ENCODE measurements at places on chromosomes 12 and 14. TPM values are rescaled to one million over a fixed set of nuclear protein-coding genes. Genes with fewer than 3 reads are reported as not detected.
A peak's percentile ranks its signal among the peaks of the same experiment; 100 is the strongest.

PPP1R1A gene
- not detected for total RNA-seq

KRT85 gene
- not detected for total RNA-seq

- H3K4me1 ChIP-seq: no peaks in the 10 kb centered on the region
- DNase-seq: no peak
- no peak overlapping the region for H3K27ac ChIP-seq
- H3K4me3 ChIP-seq: no peak overlapping the region
- no peaks in the 10 kb centered on the region for H3K36me3 ChIP-seq
- peaks cover 55% of the 10 kb centered on the region for H3K27me3 ChIP-seq
Observed at GRCh38 chr12:232731-233614, 19.0 kb upstream of the SLC6A12 start.

DNA sequence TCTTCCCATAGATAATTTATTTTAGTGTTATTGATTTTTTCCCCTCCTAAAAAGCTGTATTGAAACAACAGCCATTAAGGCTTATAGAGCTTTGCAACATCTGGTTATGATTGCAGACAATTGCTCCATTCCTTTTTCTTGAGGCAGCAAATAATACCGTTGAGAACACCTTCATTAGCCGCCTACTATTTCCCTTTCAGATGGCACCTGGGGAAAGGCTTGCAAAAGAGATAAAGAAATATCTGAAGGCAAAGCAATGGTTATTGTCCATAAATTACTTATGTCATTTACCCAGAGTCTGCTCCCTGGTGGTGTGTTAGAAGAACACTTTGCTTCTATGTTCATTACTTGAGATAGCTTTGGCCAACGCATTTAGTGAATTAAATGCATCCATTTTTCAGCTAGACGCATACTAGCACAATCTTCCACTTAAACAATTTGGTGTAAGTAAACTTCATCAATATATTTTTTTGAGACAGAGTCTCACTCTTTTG lies 377.8 kb downstream of the KCNH5 start:
- no peak overlapping the region for H3K4me3 ChIP-seq
- peaks cover 2% of the 10 kb centered on the region for H3K4me1 ChIP-seq
- H3K27me3 ChIP-seq: no peaks in the 10 kb centered on the region

DNA sequence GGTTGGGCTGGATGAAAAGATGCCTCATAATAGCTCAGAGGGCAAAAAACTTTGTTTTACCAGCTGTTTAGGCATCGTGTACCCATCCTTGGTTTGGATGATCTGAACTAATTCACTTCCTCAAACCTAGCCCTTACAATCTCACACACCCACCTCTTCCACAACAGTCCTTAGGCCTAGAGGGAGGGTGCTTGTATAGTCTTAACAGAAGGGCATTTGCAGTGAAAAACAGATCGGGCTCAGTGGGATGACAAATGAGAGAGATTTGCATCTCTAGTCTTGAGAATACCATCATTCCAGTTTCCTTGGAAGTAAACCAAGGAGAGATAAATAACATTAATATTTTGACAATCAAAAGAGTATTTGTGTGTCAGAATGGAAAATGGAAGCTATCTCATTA lies 11.0 kb downstream of the SLCO1A2 start:
- H3K27me3 ChIP-seq: no peaks in the 10 kb centered on the region
- H3K4me1 ChIP-seq: no peaks in the 10 kb centered on the region
- H3K36me3 ChIP-seq: no peaks in the 10 kb centered on the region
- H3K27ac ChIP-seq: no peak overlapping the region
- no peak for DNase-seq

GRCh38 chr12:57452181-57452936 lies 2.7 kb upstream of the INHBE start:
- peak; percentile 97 for DNase-seq
- peaks cover 33% of the 10 kb centered on the region for H3K4me1 ChIP-seq
- no peak overlapping the region for H3K4me3 ChIP-seq
- no peaks in the 10 kb centered on the region for H3K36me3 ChIP-seq

DNA sequence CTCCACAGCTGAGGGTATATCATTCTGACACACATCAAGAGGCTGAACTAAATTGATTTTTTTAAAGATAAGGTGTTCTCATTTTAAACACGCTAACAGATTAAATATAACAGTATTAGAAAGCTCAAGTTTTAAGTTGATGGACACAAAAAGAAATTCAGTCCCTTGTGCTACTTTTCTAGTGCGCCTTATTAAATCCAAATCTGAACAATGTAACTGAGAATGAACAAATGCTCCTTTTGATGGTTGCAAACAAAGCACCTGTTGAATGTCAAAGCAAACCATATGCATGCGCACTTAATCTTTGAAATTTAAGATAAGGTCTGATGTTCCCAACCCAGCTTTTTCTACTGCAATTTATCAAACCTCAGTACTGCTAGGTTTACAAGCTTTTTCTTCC lies 401.9 kb downstream of the PAWR start:
- H3K27me3 ChIP-seq: no peaks in the 10 kb centered on the region
- no peak overlapping the region for H3K27ac ChIP-seq
- H3K36me3 ChIP-seq: no peaks in the 10 kb centered on the region
- no peak overlapping the region for H3K4me3 ChIP-seq

DNA sequence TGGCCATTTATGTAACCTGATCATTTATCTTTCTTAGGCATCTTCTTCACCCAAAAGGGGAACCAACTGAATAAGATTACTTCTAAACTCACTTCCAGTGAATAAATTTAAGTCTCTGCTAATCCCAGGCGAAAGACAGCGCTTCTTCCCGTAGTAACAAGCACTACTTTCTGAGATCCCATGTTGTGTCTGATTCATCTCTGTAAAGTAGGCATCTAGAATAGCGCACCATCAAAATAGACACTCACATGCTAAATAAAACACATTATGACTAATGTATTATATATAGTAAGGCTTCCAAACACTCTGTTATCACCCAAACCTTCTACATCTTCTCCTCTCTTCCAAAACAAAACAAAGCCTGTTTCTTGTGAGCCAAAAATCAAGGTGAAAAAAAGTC lies 15.1 kb downstream of the GTF2A1 start:
- peaks cover 2% of the 10 kb centered on the region for H3K4me1 ChIP-seq
- no peaks in the 10 kb centered on the region for H3K27me3 ChIP-seq
- no peak overlapping the region for H3K4me3 ChIP-seq
- H3K27ac ChIP-seq: no peak overlapping the region

DNA sequence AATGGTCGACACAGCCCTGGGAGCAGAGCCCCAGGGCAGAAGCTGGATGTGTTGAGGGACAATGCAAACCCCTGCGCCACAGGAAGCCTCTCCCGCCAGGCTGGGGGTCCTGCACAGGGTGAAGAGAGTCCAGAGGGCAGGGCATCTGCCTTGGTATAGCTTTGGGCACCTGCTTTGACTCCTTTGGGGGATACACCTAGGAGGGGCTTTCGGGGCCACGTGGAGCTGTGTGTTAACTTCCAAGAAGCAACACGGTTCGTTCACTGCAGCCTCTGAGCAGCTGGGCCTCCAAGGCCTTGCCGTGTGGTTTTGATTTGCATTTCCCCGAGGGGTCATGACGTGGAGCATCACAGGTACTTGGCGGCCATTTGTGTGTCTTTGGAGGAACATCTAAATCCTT lies 5.8 kb upstream of the PUS1 start:
- no peaks in the 10 kb centered on the region for H3K4me1 ChIP-seq
- DNase-seq: no peak
- H3K36me3 ChIP-seq: peaks cover 37% of the 10 kb centered on the region
- no peak overlapping the region for H3K27ac ChIP-seq
- no peaks in the 10 kb centered on the region for H3K27me3 ChIP-seq

DNA sequence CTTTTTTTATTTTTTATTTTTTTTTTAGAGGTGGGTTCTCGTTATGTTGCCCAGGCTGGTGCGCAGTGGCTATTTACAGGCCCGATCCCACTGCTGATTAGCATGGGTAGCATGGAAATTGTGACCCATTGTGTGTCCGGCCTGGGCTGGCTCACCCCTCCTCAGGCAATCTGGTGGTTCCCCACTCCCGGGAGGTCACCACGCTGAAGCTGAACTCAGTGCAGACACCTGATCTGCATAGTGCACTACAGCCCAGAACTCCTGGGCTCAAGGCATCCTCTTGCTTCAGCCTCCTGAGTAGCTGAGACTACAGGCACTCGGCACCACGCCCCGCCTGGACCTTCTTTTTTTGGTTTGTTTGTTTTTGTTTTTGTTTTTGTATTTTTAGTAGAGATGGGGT lies 5.5 kb upstream of the CD4 start:
- H3K4me1 ChIP-seq: peaks cover under 1% of the 10 kb centered on the region
- H3K36me3 ChIP-seq: no peaks in the 10 kb centered on the region
- no peak overlapping the region for H3K27ac ChIP-seq
- H3K27me3 ChIP-seq: no peaks in the 10 kb centered on the region
- no peak overlapping the region for H3K4me3 ChIP-seq

DNA sequence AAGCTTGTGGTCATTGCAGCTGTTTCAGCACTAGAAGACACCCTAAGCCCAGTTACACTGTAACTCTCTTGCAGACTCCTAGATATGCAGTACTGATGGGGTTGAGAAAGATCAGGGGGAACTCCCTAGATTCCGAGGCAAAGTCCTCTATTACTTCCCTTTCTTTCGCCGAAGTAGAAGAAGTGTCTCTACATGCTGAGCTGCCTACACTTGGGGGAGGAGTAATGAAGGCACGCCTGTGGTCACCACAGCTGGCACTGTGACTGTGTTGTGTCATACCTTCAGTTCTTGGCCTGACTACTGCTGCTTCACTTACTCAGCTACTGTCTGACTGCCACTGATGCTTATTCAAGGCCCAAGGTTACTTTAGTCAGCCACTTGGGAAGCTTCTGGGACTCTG lies 35.1 kb upstream of the RPL10L start:
- H3K27me3 ChIP-seq: no peaks in the 10 kb centered on the region
- no peaks in the 10 kb centered on the region for H3K36me3 ChIP-seq
- no peak for DNase-seq
- no peak overlapping the region for H3K27ac ChIP-seq
- H3K4me1 ChIP-seq: no peaks in the 10 kb centered on the region
- no peak overlapping the region for H3K4me3 ChIP-seq

- H3K4me1 ChIP-seq: peaks cover 2% of the 10 kb centered on the region
- no peaks in the 10 kb centered on the region for H3K27me3 ChIP-seq
- DNase-seq: peak; percentile 86
- H3K36me3 ChIP-seq: peaks cover 27% of the 10 kb centered on the region
- no peak overlapping the region for H3K4me3 ChIP-seq
- H3K27ac ChIP-seq: no peak overlapping the region
Observed at GRCh38 chr12:288687-289086, 26.1 kb upstream of the SLC6A13 start.

GRCh38 chr14:77063571-77064171 lies 34.4 kb upstream of the CIPC start:
- no peak overlapping the region for H3K27ac ChIP-seq
- peaks cover 7% of the 10 kb centered on the region for H3K4me1 ChIP-seq
- H3K36me3 ChIP-seq: no peaks in the 10 kb centered on the region
- H3K4me3 ChIP-seq: no peak overlapping the region
- H3K27me3 ChIP-seq: no peaks in the 10 kb centered on the region

DNA sequence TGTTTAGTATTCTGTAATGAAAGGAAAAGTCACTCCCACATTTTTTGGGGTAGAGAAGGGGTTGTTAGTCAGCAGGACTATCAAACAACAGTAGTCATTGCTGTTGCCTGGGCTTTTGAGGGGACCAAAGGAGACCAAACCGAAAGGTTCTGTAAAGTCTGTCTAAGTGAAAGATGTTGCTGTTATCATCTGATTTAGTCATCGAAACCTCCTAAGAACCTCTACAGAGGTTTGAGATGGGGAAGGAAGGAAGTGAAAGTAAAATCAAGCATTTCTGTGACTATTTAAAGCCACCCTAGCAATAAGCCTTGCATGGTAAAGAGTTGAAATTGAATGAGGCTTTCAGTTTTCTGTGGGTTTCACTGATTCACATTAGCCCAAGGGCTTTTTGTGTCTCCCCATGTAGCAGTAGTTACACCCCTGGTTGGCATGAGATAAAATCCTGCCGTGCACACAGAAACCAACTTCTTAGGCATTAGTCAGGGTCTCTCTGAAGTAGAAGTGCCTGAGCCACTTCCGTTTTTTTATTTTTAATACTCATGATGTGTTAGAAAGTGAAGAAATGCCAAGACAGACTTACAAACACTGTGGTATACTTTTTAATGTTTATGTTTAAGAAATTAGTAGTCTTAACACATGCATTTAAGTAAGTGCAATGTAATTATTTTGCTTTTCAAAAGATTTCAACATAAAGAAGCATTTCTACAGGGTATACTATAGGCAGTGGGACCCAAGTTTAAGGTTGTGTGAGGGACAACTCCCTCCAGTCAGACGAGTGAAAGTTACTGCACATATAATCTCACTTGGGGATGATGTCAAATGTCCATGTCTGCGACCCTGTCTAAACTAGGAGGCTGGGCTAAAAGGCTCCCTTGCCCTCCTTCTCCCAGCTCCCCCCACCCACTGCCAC lies 50.4 kb downstream of the DYRK2 start:
- DNase-seq: peak; percentile 52
- H3K27me3 ChIP-seq: no peaks in the 10 kb centered on the region
- no peaks in the 10 kb centered on the region for H3K36me3 ChIP-seq

- no peaks in the 10 kb centered on the region for H3K4me1 ChIP-seq
- H3K27me3 ChIP-seq: no peaks in the 10 kb centered on the region
- DNase-seq: no peak
- no peaks in the 10 kb centered on the region for H3K36me3 ChIP-seq
- H3K27ac ChIP-seq: no peak overlapping the region
- no peak overlapping the region for H3K4me3 ChIP-seq
Observed at GRCh38 chr14:77912754-77913556, 113.0 kb downstream of the ADCK1 start.

DNA sequence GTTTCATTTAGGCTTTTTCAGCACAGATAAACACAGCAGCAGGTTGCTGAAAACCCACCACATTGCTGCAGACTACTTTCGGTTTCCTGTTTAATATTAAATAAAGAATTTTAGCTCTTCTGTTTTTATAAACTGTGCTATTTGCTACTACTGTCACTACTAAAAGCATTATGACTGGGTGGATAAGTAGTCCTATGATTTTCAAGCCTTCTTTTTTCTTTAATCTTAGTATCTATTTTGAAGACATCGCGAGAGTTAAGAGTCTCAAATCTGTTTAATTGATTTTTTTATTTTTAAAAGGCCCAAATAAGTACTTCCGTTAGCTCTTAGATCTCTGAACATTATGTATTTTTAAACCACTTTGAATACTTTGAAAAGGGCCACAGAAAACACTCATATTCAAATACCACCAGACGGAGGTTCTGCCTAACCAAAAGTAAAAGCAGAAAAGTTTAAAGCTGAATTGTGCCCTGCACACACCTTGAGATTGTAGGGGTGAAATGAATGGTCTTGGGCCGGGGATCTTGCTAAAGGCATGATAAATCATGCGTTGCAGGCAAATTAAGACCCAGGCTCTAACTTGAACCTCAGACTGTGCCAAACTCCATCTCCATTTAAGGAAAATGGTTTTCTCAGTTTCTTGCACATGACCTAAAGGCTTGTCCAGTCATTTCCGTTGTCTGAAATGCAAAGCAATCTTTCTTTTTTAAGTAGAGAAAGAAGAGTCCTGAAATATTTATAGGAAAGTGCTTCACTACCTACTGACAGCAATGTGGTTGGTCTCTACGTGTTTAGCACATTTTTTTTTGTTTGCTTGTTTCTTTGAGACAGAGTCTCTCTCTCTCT lies 13.6 kb upstream of the FOXN3 start:
- no peaks in the 10 kb centered on the region for H3K36me3 ChIP-seq
- peak overlapping the region; percentile 12 for H3K27ac ChIP-seq
- no peaks in the 10 kb centered on the region for H3K27me3 ChIP-seq
- peak overlapping the region; percentile 20 for H3K4me3 ChIP-seq

- no peak overlapping the region for H3K27ac ChIP-seq
- no peaks in the 10 kb centered on the region for H3K4me1 ChIP-seq
- no peaks in the 10 kb centered on the region for H3K27me3 ChIP-seq
Observed at GRCh38 chr12:127149226-127149964, 1117.6 kb upstream of the TMEM132C start.
